ENCODE measurements at places on chromosomes 2 and 18.

DNA sequence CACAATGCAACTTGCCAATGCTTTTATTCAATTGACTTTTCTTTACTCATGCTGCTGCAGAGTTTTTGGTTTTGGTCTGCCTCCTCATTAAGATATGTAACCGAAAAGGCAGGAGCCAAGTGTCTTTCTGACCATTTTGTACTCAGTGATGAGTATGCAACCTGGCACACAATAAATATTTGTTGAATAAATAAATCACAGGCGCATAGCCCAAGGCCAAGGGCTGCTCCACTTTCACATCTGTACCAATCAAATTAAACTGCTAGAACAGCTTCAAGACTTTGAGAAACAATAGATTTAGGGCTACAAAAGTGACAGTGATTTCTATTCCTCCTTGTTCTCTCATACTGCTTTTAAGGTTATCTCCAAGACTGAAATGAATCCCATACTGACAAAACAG is 828.2 kb downstream of the RNF144A start:
- no peak for DNase-seq

GRCh38 chr2:209719034-209719433 is 52.6 kb upstream of the UNC80 start:
- no peak for DNase-seq

- no peak for DNase-seq
These were observed 286.5 kb downstream of the LPIN1 start for GRCh38 chr2:12032975-12033374.

DNA sequence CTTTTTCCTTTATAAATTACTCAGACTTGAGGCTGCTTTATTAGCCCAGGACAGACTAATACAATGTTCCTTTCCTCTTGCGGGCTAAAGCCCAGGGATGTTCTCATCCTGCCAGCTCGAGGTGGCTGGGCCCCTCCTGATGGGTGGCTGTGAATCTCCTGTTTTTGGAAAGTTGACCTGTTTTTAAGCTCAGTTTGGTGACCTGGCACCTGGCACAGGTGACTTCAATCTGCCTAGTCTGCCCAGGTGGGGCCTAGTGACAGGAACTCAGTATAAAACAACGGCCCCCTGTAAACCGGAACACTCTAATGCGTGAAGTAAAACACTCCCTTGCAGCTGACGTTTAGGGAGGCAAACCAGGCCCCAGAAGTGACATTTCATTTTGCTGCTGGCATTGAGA is 92.7 kb upstream of the SNTG2 start:
- DNase-seq = no peak

GRCh38 chr2:32384529-32384928 is 27.7 kb downstream of the BIRC6 start:
- DNase-seq = no peak

GRCh38 chr18:34626404-34627136 is 83.5 kb upstream of the DTNA start:
- DNase-seq = no peak

- DNase-seq = peak; percentile 20
These were observed 208.9 kb downstream of the LPIN1 start for GRCh38 chr2:11955314-11955713.

DNA sequence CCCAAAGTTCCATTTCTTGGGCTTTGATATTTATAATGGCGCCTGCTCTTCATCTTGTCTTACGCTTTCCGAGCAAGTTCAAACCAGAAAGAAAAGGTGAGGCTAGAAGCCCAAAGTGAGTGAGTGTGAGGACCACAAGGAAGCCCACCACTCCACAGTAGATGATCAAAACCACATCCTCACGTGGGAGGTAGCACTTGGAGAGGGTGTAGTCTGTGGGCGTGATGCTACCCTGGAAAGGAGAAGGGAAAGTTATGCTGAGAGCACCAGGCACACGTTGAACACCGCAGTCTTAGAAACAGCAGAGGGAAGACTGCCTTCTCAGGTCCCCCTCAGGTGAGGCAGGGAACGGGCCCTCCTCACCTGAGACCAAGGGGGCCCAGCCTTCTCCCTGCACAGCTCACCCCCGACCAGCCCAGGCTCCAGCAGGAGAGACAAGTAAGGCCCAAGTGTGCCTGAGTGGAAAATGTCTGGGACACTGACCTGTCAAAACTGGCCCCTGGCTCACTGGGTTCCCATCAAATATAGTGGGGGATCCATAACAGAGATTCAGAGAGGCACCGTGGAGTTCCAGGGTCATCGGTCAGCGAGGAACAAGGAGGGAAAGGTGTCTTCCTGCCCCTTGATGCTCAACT is 23.6 kb downstream of the MPPE1 start:
- no peak for DNase-seq

- no peak for DNase-seq
These were observed 4.4 kb upstream of the FARP2 start for GRCh38 chr2:241351640-241352031.

DNA sequence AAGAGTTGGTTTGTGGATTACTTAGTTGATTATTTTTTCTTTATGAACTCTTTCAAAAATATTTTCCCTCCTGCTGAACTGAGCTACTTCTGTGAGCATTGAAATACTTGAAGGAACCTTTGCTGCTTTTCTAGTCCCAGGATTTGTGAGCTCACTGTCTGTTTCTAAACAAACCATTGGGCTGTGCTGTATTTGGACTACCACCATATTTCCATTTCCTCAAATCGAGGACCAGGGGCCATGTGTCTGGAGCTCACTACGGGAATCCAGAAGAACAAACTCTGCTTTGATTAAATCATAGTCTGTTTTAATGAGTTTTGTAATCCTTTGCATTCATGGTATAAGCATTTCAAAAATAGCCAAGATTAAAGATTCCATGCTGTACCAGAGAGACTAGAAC is 1.3 kb downstream of the MRPL33 start:
- no peak for DNase-seq

DNA sequence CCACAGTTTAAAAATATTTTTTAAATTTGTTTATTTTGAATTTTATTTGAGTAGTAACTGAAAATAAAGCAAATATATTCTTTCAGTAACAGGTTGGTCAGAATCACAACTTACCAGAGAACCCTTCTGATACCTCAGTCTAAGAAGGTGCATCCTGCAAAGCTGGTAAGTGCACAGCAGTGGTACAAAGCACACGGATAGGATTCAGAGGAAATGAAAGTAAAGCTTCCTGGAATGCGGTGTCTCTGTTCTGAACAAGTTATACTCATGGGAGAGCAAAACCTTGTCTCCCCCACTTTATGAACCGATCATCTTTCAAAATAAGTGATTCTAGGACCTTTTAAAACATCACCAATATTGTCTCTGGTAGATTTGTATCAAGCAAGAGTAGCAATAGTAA is 398.3 kb downstream of the TMX3 start:
- DNase-seq = no peak

- DNase-seq = no peak
These were observed 1.1 kb downstream of the MAP2 start for GRCh38 chr2:209424781-209425470.

GRCh38 chr18:48940854-48941611 is 9.7 kb downstream of the SMAD7 start:
- DNase-seq = no peak

GRCh38 chr18:26040051-26040656 is 50.3 kb downstream of the SS18 start:
- no peak for DNase-seq

GRCh38 chr2:86336675-86337243 is 667 bp downstream of the REEP1 start:
- DNase-seq = no peak

DNA sequence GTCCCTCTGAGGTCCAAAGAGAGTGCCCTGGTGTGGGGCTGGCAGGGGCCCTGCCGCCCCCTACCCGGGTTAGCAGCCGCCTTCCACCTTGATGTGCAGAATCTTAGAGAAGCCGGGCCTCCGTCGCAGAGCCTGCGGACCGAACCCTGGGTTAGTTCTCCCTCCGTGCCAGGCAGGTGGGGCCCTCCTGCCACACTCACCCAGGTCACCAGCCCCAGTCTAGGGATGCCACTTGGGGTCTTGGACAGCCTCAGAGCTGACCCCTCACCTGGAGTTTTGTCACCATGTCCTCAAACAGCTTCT is 24.8 kb downstream of the CCT7 start:
- DNase-seq = no peak

DNA sequence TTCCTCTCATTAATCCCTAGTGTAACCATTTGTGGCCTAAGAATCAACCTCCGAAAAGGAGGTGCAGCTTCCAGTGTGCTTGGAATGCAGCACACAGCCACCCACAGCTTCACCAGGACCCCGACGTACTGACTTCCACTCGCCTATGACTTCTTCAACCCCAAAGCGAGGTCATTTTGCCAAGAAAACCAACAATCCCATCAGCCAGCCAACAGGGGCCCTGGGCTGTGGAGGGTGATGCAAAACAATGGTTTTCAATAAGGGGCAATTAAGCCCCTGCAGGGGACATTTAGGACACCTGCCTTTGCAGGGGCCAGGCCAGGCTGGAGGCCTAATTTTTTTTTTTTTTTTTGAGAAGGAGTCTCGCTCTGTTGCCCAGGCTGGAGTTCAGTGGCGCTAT is 158.1 kb upstream of the SKOR2 start:
- DNase-seq = no peak

DNA sequence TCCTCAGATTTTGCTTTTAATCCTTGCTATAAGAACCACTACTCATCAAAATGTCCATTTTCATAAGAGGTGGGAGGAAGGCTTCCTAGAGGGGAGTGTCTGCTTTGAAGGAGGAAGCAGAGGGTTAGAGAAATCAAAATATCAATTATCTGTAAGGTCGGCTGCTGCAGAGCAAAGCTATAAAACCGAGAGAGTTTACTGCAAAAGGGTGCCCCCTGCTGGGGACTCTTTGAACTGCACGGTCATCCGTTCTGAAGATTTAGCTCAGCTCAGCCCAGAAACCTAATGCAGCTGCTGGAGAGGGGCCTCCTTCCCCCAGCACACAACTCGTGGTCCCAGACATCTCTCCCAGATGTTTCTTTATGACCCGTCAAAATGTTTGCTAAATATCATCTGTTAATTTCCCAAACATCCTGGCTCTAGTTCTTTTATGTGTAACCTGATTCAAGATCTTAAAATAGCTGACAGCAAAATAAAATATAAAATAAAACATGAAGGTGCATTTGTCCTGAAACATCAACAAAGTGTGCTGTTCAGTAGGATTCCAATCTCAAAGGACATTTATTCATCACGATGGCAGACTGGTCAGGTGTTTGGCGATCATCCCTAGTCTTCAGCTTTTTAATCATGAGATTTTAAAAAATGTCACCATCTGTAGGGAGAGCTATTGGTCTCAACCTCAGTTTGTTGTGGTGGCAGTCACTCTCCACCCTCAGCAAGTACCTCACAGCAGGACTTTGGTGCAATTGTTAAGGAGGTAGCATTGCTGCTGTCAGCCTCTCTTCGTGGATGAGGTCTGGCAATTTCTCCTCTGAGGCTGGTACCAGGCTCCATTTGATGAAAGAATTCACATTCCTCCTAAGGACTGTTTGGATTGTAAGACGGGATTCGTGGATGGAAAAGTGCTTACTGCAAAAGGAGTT is 185.9 kb downstream of the MTX2 start:
- peak; percentile 61 for DNase-seq

GRCh38 chr18:58004317-58004716 is 39.7 kb upstream of the NEDD4L start:
- no peak for DNase-seq

GRCh38 chr2:201532686-201533304 is 81.3 kb downstream of the STRADB start:
- DNase-seq = peak; percentile 8

DNA sequence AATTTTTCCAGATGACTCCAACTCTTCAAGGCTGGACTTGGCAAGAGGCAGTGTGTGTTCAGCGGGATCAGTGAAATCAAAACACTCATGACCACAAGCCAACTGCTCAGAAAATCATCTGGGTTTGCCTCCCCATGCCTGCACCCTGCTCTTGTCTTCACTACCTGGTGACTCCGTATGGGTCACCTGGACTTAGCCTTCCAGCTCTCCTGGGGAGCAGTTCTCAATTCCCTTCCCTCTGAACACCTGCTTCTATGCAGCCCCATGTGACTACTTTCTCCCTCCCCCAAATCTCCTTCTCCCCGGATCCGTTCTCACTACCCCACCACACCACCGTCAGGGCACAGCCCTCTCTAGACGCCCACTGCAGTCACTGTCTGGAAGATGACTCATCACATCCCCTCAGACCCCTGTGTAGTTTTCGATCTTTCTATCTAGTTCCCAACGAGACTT is 130.2 kb upstream of the ID2 start:
- DNase-seq = no peak

- DNase-seq = no peak
These were observed 483.5 kb upstream of the SALL3 start for GRCh38 chr18:78496079-78496478.

GRCh38 chr2:222595581-222595980 is 60.3 kb downstream of the FARSB start:
- no peak for DNase-seq

GRCh38 chr2:217185265-217185995 is 325.6 kb upstream of the TNP1 start:
- DNase-seq = no peak

DNA sequence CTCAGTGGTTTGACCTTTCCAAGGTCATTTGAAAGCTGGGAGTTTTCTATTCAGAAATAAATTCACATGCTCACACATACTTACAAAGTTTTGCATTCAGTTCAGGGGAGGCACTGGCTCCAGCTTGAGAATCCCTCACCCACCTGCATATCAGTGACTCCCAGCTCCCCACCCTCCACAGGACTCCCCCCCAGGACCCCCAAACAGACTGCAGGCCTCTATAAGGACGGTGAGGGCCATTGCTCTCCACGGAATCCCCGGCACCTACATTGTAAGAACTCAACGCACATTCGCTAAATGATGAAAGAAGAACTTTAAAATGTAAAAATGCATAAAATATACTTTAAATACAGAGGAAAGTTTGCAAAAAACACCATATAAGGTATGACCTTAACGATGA is 97.2 kb upstream of the TEX51 start:
- DNase-seq = no peak

DNA sequence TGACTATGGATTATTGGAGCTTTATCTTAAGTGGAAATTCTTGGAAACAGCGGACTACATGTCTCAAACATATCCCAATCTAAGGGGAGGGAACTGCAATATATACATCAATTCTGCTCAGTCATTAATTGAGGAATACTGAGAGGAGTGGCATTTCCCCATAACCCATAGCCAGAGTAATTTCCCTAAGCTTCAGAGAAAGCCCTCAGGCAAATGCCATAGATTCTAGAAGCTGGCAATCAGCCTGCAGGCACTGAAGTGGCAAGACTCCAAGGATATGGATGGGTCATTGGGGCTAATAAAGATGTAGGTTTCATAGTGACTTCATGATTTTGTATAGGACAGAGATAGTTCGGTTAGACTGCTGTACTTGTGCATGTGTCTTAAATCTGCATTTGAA is 1960.5 kb upstream of the PIK3C3 start:
- DNase-seq = no peak

GRCh38 chr2:17571681-17572080 is 31.2 kb downstream of the VSNL1 start:
- DNase-seq = no peak

GRCh38 chr2:75465317-75465984 is 95.3 kb downstream of the EVA1A start:
- peak; percentile 34 for DNase-seq

GRCh38 chr2:78304678-78305077 is 720.8 kb upstream of the REG3G start:
- no peak for DNase-seq

Measured in fibroblast of the conjunctiva (primary cell).